ENCODE measurements at places on chromosomes 4 and X.

DNA sequence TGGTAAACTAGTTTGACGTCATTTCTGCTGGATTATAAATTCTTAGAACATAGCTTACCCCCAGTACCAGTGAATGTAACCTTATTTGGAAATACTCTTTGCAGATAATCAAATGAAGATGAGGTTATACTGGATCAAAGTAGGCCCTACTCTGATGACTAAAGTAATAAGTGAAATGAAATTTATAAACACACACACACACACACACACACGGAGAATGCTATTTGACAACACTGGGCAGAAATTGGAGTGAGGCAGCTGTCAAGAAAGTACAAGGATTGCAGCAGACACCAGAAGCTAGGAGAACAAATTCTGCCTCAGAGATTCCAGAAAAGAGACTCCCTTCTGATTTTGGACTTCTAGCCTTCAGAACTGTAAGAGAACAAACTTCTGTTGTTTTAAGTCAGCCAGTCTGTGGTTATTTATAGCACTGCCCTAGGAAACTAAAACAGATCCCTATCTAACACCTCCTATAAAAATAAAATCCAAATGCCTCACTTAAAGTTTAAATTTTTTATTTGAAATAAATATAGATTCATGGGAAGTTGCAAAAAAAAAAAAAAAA, 448.6 kb downstream of the PCDH18 start:
- H3K4me3 ChIP-seq, result no peak overlapping the region
- no peaks in the 10 kb centered on the region for H3K36me3 ChIP-seq
- DNase-seq, result no peak
- no peaks in the 10 kb centered on the region for H3K4me1 ChIP-seq
- no peak overlapping the region for H3K27ac ChIP-seq
- no peaks in the 10 kb centered on the region for H3K27me3 ChIP-seq

GRCh38 chr4:123802082-123802645, 405.6 kb downstream of the SPRY1 start:
- H3K36me3 ChIP-seq, result no peaks in the 10 kb centered on the region
- no peak overlapping the region for H3K27ac ChIP-seq
- no peaks in the 10 kb centered on the region for H3K27me3 ChIP-seq
- no peaks in the 10 kb centered on the region for H3K4me1 ChIP-seq

DNA sequence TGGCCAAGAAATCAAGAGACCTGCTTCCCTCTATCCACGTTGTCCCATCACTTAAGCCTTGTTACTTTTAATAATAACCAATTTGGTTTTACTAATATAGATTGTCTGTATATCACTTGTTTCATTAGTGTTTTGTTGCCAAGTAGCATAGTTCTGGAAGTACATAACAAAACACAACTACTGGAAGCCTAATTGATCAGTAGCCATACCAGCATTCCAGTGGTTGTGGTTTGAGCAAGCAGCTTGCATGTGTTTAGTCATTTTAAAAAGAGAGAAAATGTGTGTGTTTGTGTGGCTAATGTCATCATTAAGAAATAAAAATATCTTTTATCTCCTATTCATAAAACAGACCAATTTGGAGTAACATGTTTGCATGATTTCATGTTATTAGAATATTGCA, 70.8 kb downstream of the PTPN13 start:
- H3K27ac ChIP-seq, result no peak overlapping the region
- peaks cover 40% of the 10 kb centered on the region for H3K4me1 ChIP-seq
- H3K4me3 ChIP-seq, result no peak overlapping the region
- H3K27me3 ChIP-seq, result no peaks in the 10 kb centered on the region
- no peaks in the 10 kb centered on the region for H3K36me3 ChIP-seq

DNA sequence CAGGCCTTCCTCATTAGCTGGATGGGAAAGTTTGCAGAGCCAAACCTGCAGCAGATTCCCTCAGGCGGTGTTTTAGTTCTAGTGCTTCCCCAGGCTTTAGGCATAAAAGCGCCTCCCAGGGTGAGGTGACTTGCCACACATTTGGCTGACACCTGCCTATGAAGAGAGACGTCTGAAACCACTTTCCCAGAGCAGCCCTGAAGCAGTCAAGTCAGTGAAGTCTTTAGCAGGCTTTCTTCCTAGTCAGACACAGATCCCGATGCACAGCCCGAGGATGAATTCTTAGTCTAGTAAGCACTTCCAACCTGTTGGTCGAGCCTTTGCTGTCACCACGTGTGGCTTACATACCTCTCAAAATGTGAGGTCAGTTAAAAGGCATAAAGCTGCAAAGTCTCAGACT, 484.1 kb downstream of the SMARCA1 start:
- DNase-seq, result no peak
- H3K36me3 ChIP-seq, result no peaks in the 10 kb centered on the region
- H3K4me3 ChIP-seq, result no peak overlapping the region
- no peaks in the 10 kb centered on the region for H3K27me3 ChIP-seq

- DNase-seq, result no peak
- no peak overlapping the region for H3K27ac ChIP-seq
- H3K4me3 ChIP-seq, result no peak overlapping the region
These were observed 6.0 kb downstream of the DHX15 start for GRCh38 chr4:24578364-24578763.

- H3K27me3 ChIP-seq, result no peaks in the 10 kb centered on the region
- H3K36me3 ChIP-seq, result no peaks in the 10 kb centered on the region
- no peak overlapping the region for H3K27ac ChIP-seq
- H3K4me3 ChIP-seq, result no peak overlapping the region
- H3K4me1 ChIP-seq, result no peaks in the 10 kb centered on the region
These were observed 187.8 kb upstream of the NHS start for GRCh38 chrX:17187136-17187756.

DNA sequence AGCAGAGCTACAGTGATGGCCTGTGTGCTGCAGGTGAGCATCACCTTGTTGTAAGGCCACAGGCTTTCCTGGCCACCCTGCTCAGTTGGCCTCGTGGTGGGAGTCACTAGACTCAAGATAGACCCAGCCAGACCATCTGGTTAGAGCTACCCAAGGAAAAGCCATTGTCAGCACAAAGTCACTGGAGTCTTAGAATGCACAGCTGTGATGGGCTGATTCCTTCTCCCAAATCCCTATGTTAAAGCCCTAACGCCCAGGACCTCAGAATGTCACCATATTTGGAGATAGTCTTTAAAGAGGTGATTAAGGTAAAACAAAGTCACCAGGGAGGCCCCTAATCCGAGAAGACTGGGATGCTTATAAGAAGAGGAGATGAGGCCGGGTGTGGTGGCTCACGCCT, 173.4 kb downstream of the DHRSX start:
- H3K4me1 ChIP-seq, result no peaks in the 10 kb centered on the region
- no peak overlapping the region for H3K27ac ChIP-seq
- H3K36me3 ChIP-seq, result no peaks in the 10 kb centered on the region
- H3K27me3 ChIP-seq, result no peaks in the 10 kb centered on the region
- DNase-seq, result no peak
- H3K4me3 ChIP-seq, result no peak overlapping the region

DNA sequence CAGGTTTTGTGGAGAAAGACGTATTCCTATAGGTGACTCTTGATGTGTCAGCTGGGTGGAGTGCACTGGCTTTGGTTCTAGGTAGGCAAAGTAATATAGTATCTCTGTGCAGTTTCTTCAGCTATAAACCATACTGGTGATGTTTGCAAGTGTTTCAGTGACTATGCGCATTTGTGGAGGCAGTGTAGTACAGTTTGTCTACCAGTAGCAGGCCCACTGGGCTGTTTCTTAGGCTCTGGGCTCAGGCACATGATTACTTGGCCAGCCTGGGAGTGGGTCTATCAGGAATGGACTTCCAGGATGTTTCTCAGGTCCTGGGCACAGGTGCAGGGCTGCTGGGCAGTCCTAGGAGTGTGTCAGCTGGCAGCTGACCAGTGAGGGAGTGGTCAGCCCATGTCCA, 51.9 kb upstream of the INTU start:
- H3K4me1 ChIP-seq, result no peaks in the 10 kb centered on the region
- H3K27me3 ChIP-seq, result no peaks in the 10 kb centered on the region
